A673 (cell line): ENCODE measurements at places on chromosomes 11 and 22.

GRCh38 chr11:93921695-93922468, 71.5 kb upstream of the VSTM5 start:
- no peak overlapping the region for H3K27ac ChIP-seq
- H3K27me3 ChIP-seq = peaks cover 27% of the 10 kb centered on the region
- no peaks in the 10 kb centered on the region for H3K4me1 ChIP-seq
- no peaks in the 10 kb centered on the region for H3K36me3 ChIP-seq

DNA sequence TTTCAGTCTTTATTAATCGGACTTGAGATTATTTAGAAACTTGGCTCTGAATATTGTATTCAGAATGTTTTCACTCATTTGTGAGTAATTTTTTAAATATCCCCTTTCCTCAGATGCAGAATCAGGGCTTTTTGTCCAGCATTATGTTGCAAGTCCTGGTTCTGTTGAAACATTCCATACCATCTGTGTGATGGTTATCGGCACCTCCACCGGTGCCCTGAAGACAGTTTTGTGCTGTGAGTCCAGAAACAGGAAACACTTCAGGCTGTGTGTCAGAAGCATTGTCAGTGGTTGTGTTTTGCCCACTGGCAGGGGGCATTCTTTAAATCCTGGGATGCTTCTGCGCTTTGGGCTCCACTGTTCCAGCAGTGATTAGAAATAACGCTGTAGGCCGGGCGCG, 20.4 kb downstream of the CDPF1 start:
- H3K4me3 ChIP-seq = no peak overlapping the region
- DNase-seq = no peak
- no peaks in the 10 kb centered on the region for H3K27me3 ChIP-seq
- H3K36me3 ChIP-seq = no peaks in the 10 kb centered on the region

DNA sequence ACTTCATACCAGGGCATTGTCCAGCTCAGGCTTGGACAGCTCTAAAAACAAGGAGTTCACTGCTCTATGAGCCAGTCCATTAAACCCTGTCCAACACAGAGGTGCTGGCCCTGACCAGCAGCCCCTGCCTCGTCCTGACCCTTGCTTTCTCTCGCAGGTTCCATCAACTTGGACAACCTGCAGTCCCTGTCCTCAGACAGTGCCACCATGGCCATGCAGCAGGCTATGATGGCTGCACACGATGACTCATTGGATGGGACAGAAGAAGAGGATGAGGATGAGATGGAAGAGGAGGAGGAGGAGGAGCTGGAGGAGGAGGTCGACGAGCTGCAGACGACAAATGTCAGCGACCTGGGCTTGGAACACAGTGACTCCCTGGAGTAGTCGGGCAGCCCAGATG, 65.1 kb downstream of the FEZ1 start:
- no peaks in the 10 kb centered on the region for H3K4me1 ChIP-seq
- no peaks in the 10 kb centered on the region for H3K27me3 ChIP-seq
- no peak overlapping the region for H3K4me3 ChIP-seq

GRCh38 chr11:110299006-110299785, 2.8 kb upstream of the RDX start:
- DNase-seq = no peak
- H3K27ac ChIP-seq = no peak overlapping the region
- no peak overlapping the region for H3K4me3 ChIP-seq
- H3K4me1 ChIP-seq = peaks cover 15% of the 10 kb centered on the region

DNA sequence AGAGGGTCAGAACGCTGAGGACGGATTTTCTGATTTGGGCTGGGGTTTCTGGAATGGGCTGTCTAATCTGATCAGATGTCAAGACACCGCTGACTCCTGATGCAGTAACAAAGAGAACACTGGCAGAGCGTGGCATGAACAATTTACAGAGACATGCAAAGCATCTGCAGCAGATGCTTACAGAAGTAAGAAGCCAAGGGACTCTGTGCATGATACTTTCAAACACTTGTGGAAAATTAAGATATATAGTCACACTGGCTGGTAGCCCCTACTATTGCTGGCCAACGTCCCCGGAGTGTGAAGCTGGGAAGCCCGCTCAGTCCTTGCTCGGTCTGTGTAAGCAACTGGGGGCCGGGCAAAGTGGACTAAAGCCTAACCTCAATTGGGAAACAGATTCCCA, 903.7 kb downstream of the BRD1 start:
- no peak overlapping the region for H3K4me3 ChIP-seq
- DNase-seq = no peak
- no peaks in the 10 kb centered on the region for H3K27me3 ChIP-seq
- no peaks in the 10 kb centered on the region for H3K4me1 ChIP-seq
- H3K27ac ChIP-seq = no peak overlapping the region
- H3K36me3 ChIP-seq = no peaks in the 10 kb centered on the region
